NCI-H82 (cell line): ENCODE measurements at places on chromosomes 12 and 14.
A peak's percentile ranks its signal among the peaks of the same experiment; 100 is the strongest.

DNA sequence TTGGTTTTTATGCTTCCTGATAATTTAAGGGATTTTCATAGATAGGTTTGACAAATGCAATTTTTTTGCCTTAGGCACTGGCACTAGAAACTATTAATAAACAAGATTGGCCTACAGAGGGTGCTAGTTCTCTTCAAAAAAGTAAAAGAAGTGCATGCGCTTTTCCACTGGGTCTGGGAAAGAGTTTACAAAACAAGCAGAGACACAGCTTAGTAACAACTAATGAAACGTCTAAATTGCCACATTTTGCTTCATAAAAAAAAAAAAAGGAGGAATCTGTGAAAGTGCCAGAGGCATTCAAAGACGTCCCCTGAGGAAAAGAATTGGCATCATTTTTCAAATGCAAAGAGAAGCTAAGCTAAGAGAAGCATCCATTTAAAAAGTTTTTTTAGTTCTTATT, 58.3 kb upstream of the EEA1 start:
- DNase-seq = peak; percentile 86

DNA sequence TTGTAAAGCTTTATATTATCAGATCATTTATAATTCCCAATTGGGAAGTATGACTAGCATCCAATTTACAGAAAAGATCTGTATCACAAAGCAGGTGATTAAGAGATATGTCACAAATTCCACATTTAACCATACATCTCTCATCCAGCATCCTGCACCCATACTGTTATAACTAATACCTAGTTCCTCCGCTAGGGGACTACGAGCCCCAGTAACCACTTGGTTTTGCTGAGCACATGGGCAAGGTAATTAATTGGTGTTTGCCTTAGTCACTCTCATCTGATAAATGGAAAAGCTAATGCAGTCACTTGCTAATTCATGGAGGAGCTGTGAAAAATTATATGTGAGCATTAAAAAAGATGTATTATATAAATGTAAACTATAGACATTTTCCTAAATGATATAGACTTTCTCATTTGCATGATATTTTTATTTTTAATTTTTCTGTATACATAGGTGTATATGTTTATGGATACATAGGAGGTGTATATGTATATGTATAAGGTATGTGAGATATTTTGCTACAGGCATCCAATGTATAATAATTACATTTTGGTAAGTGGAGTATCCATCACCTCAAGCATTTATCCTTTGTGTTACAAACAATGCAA, 1031.8 kb downstream of the GALC start:
- peak; percentile 13 for DNase-seq

- DNase-seq = no peak
These were observed 87.1 kb downstream of the PRKCH start for GRCh38 chr14:61408498-61408897.

GRCh38 chr12:50073206-50073605, 11.9 kb upstream of the SMARCD1 start:
- DNase-seq = no peak

DNA sequence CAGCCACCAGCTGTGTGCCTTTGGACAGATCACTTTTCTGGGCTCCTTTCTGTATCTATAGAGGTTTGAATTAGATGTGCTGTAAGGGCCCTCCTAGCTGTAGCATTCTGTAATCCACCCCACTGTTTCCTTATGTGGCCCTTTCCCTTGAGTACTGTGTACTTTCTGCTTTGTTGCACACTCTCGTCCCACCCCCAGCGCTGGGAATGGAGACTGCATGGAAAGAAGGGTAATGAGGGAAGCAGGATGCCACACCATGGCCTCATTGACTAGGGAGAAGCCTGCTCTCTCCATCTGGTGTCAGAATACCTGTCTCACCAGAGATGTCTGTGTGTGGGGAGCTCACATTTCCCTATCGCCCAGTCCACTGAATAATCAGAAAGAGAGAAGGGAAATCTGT, 13.6 kb upstream of the GALNT16 start:
- no peak for DNase-seq

GRCh38 chr12:41108032-41108431, 80.1 kb upstream of the PDZRN4 start:
- no peak for DNase-seq

GRCh38 chr12:120444676-120445075, 1.5 kb downstream of the TRIAP1 start:
- no peak for DNase-seq

GRCh38 chr12:25365340-25365730, 114.6 kb upstream of the KRAS start:
- no peak for DNase-seq

- DNase-seq = no peak
These were observed 14.4 kb downstream of the TSFM start for GRCh38 chr12:57796996-57797395.

DNA sequence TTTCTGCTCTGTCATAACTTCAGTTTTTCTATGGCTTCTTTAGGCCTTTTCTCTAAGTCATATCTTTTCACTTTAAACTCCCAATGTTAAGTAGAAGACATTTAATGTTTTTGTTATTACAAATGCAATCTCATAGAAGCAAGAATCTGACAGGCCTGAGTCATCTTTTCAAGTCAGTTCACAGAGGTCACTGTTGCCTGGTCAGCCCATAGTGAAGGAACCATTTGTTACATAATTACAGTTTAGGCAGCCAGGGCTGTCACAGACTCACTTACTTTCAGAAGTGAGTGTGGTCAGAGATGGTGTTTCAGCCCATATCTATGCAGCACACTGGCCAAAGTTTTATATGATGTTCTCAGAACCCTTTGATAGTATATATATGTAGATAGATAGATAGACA, 46.5 kb downstream of the CCER1 start:
- DNase-seq = no peak

GRCh38 chr12:60072911-60073310, 477.1 kb downstream of the SLC16A7 start:
- no peak for DNase-seq

GRCh38 chr12:28189784-28190320, 404 bp upstream of the CCDC91 start:
- peak; percentile 35 for DNase-seq

GRCh38 chr14:82003426-82003825, 469.8 kb upstream of the SEL1L start:
- no peak for DNase-seq

DNA sequence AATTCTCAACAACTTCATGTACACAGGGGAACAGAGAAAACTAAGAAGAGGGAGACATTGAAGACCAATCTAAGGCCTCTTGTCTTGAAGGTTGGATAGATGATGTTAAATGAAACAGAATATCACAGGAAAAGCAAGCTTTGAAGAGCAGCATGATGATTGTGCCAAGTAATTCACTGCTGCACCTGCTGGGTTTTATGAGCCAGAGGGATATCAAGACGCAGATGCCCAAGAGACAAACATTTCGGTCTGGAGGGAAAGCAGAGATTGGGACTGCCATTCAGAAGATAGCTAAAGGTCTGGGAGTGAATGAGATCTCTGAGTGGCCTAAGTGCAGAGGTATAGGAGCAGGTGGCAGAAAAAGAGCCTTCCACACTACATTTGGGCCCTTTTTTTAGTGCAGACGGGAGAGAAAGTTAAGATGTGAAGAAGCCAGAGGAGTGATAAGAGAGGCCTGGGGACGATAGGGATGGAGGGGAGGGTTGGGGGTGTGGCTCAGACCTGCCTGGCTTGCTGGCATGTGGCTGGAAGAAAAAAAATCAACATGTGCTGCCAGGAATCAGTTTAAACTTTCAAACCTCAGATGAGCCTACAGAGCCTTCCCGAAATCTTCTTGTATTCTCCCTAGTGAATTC, 200.6 kb downstream of the AEBP2 start:
- no peak for DNase-seq

GRCh38 chr14:94523265-94523664, 14.0 kb upstream of the SERPINA12 start:
- no peak for DNase-seq

- DNase-seq = no peak
These were observed 43.1 kb downstream of the PRKAB1 start for GRCh38 chr12:119710965-119711551.

DNA sequence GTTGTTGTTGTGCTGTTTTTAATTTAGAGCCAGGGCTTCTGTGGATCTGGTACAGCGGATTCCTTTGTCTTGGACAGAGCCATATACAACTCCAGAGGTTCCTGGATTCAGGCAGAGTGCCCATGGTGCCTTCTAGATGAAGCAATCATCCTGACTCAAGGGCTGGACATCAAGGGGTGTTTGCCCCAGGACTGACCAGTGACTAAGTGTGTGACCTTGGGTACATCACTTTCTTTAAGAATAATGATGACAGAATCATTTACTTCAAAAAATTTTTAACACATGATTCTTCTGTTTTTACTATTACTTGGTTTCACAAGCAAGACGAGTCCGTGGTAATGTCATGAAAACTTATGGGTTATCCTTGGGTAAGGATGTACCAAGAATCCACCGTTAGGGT, 397.3 kb downstream of the ZFP36L1 start:
- no peak for DNase-seq

DNA sequence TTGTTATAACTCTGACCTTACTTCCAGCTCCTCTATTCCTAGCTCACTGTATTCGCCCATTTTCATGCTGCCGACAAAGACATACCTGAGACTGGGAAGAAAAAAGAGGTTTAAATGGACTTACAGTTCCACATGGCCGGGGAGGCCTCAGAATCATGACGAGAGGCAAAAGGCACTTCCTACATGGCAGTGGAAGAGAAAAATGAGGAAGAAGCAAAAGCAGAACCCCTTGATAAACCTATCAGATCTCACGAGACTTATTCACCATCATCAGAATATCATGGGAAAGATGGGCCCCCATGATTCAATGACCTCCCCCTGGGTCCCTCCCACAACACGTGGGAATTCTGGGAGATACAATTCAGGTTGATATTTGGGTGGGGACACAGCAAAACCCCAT, 14.5 kb upstream of the PHC1 start:
- DNase-seq = no peak

DNA sequence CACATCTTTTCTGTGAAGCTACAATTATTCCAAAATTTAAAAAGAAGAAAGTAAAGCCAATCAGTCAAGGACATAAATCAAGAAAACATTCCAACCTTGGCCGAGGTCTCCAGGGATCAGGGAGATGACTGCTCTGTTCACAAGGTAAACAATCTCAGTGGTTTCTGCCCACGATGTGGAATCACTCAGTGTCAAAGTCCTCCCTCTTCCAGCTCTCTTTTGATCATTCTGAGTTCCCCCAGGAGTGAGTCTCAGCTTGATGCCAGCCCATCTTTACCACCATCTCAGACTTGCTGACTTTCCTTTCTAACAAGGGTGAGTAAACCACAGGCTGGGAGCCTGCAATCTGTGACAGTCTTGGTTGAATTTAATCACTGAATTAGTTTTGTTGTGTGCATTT, 4.8 kb upstream of the SERPINA9 start:
- DNase-seq = no peak

DNA sequence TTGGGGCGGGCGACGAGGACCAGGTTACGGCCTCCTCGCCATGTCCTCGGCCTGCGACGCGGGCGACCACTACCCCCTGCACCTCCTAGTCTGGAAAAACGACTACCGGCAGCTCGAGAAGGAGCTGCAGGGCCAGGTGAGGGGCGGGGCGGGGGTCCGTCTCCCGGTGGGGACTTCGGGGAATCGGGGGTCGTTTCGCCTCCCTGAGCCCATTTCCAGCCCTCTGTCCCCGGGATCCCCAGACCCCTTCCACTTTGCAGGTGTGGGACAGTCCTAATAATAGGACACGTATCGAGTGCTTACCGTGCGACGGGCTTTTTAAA, 380 bp downstream of the ANKRD13A start:
- DNase-seq = no peak
